ENCODE measurements at places on chromosomes 3 and 15. TPM values are rescaled to one million over a fixed set of nuclear protein-coding genes. Genes with fewer than 3 reads are reported as not detected.

DNA sequence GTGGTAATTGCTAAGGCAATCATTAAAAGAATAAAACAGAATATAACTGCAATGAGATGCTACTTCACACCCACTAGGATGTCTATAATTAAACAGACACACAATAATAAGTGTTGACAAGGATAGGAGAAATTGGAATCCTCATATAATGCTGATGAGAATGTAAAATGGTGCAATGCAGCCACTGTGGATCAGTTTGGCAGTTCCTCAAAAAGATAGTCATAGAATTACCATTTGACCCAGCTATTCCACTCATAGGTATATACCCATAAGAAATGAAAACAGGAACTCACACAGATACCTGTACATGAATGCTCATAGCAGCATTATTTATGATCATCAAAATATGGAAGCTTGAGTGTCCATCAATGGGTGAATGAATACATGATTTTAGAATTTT, 9.6 kb upstream of the RNF111 start:
- no peak for DNase-seq

- DNase-seq, result no peak
Observed at GRCh38 chr3:71207632-71208031, 375.9 kb downstream of the FOXP1 start.

DNA sequence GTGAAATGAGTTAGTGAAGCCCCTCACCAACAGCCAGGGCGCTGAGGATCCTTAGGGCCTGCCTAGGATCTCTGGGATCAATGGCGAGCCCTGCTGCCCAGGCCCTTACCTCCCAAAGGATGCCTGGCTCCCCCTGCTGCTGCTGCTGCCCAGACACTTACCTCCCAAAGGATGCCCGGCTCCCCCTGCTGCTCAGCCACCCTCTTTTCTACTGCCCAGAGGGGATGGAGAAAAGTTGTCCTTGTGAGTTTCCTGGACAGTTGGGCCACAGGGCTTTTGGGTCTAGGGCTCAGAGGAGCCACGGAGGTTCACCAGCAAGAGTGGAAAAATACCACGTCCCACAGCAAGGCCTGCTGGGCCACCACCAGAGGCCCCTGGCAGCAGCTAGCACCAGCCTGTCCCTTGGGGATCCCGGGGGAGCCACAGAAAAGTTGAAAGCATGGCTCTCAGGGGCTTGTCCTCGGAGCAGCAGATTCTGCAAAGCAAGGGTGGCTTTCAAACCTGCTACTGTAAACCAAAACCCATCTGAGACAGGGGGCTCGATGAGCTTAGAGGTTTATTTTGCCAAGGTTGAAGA, 59.4 kb downstream of the SLC6A6 start:
- no peak for DNase-seq

DNA sequence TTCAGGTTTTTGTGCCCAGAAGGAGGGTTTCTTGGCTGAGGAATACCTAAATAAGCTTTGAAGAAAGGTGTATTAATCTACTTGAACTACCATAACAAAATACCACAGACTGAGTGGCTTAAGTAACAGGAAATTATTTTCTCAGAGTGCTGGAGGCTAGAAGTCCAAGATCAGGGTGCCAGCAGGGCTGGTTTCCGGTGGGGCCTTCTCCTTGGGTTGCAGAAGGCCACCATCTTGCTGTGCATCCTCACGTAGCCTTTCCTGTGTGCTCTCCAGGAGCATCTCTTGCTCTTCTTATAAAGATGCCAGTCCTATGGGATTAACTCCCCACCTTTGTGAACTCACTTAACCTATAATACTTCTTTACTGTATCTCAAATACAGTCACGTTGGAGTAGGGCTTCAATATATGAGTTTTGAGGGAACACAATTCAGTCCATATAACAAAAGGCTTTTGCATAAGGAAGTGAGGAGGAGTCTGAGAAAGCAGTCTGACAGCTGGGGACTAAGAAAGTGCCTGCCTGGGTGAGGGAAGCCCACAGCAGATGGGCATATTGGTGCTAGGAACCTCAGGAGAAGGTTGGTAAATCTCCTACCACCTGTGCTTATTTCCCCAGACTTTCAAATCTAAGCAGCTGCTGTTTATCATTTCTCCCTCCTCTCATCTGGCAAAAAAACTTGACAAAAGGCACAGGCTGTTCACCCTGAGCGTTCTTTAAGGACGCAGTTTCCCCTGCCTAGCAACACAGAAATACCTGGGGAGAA, 89.6 kb upstream of the CBLB start:
- no peak for DNase-seq

GRCh38 chr3:77690284-77690845, 650.5 kb downstream of the ROBO2 start:
- no peak for DNase-seq

DNA sequence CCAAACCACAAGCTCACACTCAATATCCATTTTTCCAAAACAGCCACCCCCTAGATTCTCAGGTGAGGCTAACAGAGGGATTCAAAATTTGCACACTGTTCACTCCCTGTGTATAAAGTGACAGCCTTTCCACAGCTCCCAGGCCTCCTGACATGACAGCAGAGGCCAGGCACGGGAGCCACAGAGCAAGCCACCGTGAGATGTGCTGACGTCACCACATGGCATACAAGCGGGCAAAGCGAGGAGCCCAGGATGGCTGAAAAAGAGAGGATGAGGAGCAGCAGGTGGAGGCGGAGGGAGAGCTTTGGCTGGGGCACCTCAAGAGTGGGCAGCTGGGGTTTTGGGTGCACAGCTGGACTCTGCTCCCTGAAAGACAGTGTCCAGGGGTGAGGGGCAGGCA, 27.1 kb downstream of the EHD4 start:
- no peak for DNase-seq

DNA sequence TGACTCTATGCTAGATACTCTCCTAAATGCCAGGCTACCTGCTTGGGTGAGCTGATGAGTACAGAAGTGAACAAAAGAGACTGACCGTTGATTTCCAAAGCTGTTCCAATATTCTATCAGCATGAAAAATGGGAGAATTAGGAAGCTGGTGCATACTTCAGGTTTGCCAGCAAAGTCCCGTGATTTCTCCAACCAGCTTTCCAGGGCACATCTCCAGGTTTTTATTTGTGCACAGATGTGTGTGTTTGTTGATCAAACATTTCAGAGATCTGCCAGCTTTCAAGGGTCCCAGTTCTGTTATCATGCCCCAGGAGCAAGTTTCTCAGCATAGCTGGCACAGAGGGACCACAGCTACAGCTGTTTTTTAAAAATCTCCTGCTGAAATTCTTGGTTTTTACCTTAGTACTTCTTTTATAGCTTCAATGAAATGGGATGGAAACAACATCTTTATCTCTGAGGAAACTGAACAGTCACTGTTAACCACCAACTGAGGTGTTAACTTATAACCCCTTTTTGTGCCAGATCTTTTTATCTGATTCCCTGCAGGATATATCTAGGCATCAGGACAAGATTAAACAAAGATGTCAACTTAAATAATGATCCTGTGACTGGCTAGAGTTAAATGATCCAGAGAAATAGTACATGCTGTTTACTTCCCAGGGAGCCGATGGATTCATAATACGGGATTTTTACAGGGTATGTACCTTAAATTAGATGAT, 380.8 kb downstream of the GRM7 start:
- DNase-seq, result no peak

DNA sequence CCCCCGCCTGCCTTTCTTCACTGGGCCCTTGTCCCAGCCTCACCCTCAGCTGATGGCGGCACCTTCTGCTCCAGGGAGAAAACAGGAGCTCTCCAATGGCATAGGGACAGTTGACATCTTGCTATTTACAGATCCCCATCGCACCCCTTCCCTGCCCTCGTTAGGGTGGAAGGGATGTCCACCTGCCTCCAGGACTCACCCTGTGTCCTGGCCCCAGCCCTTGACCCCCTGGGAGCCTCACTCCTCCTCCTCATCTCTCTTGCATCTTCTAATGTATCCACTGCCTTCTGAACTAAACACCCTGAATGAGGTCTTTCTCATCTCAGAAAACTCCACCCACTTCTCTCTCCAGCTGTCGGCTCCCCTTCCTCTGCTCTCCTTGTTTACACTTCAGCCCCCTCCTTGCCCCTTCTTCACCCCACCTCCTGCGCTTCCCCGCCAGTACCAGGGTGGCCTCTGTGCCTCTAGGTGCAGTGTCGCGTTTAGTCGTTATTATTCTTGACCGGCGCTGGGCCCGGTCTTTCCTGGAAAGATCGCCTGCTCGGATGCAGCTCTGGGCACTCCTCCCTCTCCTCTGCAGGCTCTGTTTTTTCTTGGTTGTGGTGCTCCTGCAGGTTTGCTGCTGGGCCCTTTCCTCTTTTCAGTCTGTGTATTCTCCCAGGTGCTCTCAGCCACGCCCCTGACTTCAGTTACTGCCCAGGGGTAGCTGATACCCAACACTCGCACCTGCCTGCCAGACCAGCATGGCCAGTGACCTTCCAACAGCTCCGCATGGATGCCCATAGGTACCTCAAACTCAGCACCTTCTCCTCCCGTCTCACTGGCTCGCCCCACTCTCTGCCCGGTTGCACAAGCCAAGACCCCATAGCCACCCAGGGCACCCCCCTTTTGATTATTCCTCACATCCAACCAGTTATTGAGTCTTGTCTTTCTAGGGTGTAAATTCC, 42.9 kb downstream of the PML start:
- no peak for DNase-seq

- no peak for DNase-seq
Observed at GRCh38 chr3:128478576-128479506, 12.2 kb upstream of the DNAJB8 start.

DNA sequence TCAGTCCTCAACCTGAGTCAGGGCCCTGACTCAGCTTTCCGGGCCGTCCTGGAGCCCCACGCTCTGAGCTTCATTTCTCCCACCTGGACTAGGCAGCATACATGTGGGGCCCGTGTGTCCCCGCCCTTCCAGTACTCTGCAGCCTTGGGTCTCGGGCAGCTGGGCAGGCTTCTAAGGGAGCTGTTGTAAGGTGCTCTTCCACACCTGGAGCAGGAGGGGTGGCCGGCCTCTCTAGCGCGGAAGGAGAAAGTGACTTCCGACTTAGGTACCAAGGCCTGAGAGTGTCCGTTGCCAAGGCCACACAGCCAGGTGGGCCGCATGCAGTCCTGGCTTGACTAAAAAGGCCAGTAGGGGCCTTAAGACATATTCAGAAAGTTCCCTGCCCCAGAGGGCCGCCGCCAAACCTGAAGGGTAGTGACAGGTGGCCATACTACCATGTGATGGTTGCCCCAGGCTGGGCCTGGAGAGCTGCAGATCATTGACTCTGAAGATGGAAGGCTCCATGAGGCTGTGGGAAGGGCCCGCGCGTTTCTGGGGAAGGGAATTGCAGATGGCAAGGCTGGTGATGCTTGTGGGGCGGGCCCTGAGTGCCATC, 9.4 kb upstream of the SEMA3B start:
- DNase-seq, result no peak

- DNase-seq, result no peak
Observed at GRCh38 chr15:67853454-67853853, 13.6 kb upstream of the RNU6-1 start.

DNA sequence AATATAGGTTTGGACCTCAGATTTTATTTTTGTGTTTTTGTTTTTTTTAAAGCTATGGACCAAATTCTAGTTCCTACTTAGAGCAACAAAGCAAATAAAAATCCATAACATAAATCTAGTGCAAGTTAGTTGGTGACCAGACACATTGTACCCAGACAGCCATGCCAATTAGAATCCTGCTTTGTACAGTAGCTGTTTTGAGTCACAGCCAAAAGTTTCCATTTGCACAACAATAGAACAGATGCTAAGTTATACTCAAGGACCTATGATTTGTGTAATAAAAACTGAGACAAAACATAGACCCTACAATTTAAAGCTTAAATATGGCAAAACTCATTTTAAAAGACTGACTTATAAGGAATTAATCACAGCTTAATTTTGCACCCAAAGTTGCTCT, 513.1 kb upstream of the CBLB start:
- no peak for DNase-seq

DNA sequence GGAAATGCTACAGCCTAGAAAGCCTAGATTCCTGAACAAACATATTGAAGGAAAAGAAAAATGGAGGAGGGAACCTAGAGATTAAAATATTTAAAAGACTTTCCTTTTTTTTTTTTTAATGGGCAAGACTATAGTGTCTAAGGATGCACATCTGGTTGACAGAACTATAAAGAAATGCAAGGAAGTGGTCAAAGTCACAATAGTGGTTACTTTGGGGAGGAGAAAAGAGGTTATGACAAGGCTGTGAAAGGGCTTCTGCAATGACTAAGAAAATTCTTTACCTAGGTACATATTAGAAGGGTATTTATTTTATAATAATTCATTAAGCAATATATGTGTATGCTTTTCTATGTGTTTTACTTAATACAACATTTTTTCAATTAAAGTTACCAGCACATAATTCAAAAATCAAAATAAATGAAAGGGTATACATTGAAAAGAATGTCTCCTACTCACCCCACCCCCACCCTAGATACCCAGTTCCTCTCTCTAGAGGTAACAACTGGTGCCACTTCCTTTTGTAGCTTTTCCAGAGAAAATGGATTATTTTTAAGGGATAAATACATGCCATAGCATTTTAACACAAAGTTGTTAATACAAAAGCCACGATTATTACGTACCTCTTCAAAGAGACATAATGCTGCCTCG, 70.1 kb downstream of the HERC1 start:
- DNase-seq, result peak; percentile 2

- no peak for DNase-seq
Observed at GRCh38 chr3:133093366-133093765, 55.2 kb downstream of the TMEM108 start.

- DNase-seq, result no peak
Observed at GRCh38 chr3:50587806-50588758, 18.8 kb downstream of the HEMK1 start.

GRCh38 chr15:69997813-69998212, 99.9 kb downstream of the TLE3 start:
- no peak for DNase-seq

- DNase-seq, result no peak
Observed at GRCh38 chr15:68290715-68291114, 13.2 kb downstream of the FEM1B start.

- no peak for DNase-seq
Observed at GRCh38 chr3:37141676-37142075, 32.7 kb downstream of the LRRFIP2 start.

GRCh38 chr15:85821545-85821944, 26.8 kb upstream of the KLHL25 start:
- no peak for DNase-seq

DNA sequence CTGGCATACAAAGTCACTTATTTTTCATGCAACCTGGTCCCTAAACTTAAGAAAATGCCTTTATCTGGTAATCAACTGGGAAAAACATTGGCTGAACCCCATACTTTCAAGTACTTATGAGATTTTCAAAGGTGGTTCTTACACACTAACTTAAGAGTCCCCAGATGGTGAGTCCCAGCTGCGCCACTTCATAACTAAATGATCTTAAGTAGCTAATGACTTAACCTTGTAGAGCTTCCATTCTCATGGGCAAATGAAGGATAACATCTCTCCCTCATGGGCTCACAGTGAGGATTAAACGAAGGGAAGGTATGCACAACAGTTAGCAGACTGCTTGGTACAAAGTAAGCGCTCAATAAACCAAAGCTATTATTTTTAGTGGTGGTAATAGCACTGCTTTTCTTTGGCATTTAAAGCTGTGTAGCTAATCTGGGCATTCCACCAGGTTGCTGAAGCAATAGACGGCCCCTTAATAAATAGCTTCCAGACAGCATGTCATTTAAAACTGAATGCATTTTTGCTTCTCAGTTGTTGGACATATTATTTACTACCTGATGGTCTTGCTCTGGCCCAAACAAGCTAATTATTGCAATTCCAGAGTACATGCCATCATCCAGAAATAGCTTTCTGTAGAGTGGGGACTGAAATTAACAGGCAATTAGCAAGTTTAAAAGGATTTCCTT, 55.4 kb downstream of the LIPC start:
- DNase-seq, result no peak

ROBO1 gene
- 27.1 TPM for polyA plus RNA-seq

SLC12A1 gene
- not detected for polyA plus RNA-seq

CAMP gene
- 0.66 TPM for polyA plus RNA-seq

C3orf22 gene
- polyA plus RNA-seq, result not detected

SCAANT1 gene
- not detected for polyA plus RNA-seq

CAV3 gene
- polyA plus RNA-seq, result not detected

SSUH2 gene
- 0.13 TPM for polyA plus RNA-seq
